ENCODE measurements at places on chromosomes 5 and 9.
A peak's percentile ranks its signal among the peaks of the same experiment; 100 is the strongest.

DNA sequence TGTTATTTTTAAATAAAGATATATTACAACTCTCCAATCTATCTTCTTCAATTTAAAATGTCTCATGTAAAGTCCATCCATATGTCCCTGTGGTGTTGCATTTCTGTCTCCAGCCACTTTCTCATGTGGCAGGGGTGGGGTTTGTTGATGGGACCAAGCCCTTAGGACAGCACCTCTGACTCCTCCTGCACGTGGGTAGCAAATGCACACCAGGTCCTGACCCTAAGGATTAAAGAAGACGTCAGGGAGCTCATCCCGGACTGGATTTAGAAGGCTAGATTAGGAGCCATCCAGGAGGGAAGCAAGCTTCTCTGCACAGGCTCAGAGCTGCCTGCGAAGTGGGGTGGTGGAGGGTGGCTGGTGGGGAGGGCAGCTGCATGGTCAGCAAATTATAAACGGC is 38.9 kb upstream of the FAM120AOS start:
- no peak for DNase-seq

- no peak for DNase-seq
These were observed 103.8 kb upstream of the ERCC6L2 start for GRCh38 chr9:95771556-95772246.

DNA sequence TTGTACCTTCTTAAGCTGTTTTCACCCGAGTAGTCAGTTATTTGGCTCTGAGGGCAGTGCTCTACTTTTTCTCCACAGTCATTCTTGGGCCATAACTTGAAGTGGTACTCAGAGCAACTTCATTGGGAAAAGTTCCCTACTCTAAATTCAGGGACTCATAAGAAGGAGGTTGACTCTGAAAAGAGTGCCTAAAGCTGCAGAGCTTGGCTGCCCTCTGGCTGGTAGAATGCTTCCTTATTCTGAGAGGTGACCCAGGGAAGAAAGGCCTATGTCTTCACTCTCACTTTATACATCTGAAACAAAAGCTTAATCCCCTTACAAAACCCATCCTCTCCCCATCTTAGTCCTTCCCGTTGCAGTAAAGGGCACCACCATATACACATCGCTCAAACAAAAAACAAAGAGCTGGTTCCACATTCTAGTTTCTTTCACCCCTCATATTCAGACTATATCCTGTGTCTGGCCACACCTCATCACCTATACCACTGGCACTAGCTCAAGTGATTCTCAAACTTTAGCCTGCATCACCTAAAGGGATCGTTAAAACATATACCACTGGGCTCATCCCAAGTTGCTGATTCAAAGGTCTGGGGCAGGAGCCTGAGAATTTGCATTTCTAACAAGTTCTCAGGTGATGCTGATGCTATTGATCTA is 7.9 kb downstream of the IGIP start:
- DNase-seq, result no peak

DNA sequence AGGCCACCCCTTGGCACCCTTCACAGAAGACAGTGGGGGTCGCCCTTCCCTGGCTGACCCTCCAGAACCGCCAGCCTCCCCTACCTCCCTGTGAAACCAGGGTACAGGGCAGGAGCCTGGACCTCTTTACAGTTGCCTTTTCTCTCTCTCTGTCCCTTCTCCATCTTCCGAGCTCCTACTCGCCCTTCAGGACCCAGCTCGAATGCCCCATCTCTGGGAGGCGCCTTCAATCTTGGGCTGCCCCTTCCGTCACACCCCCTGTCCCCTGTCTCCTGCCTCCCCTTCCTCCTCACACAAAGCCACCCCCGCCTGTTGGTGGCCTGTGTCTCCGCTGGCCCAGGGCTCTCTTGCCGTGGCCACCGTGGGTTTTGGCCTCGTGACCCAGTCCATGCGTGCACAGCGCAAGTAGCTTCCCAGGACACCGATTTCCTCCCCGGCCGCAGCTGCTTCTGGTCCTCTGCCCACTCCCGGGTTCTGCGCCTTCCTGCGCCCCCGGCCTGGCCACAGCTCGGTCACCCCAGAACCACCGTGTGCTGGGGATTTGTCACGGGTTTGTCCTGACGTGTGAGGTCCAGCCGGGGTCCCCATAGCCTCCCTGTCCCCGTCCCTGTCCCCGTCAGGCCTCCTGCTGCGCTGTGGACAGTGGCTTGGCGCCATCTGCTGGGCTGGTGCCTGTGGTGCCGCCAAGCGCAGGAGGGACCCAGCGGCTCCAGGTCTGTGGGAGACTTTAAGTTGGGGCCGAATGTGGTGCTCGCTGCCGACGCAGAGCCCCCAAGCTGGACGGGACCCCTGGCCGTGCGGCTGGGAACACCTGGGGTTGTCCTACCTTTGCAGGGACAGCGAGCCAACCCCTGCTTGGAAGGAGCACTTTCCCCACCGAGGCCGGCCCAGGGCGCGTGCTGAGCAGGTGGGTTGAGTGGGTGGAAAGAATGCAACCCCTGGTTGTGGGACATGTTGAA is 4.0 kb upstream of the TMEM250 start:
- peak; percentile 53 for DNase-seq

Measured in stimulated activated CD8-positive, alpha-beta memory T cell treated with anti-CD3 and anti-CD28 coated beads, Interleukin-15, amount 100 ng/mL, for 24 hours (primary cell).